ENCODE measurements at places on chromosomes 16 and 17.

DNA sequence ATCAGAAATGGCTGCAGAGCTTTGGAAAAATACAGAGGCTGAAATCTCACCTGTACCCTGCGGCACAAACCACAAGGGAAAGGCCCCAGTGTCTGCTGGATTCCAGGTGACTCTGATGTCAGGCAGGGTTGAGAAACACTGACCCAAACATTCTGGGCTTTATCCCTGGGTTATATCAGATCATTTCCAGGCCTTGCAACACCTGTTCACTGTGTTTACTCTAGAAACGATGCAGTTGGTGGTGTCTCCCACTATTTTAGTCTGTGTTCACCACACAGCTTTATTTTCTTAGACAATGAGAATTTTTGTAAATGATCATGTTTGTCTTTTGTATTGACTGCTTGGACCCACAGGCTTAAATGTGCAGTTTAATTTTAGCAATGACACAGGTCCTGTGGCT, 151.5 kb upstream of the SDK2 start:
- no peak for DNase-seq

DNA sequence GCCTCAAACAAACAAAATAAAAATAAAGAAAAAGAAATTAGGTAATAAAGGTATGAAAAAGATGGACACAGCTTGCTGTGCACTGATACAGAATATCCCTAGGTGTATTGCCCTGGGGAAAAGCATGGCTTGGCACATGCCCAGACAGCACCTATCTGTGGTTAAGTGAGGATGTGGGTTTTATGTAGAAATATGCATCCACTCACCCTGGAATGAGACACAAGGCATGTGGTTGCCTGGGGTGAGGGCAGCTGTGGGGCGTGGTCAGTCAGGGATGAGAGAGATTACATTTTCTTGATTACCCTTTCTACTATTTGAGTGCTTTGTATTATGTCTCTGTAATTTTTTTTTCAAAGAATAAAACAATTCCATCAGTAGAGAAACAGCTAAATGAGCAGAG, 6.9 kb downstream of the PLLP start:
- no peak for DNase-seq

GRCh38 chr17:57485566-57485865, 229.2 kb downstream of the MSI2 start:
- DNase-seq, result no peak

DNA sequence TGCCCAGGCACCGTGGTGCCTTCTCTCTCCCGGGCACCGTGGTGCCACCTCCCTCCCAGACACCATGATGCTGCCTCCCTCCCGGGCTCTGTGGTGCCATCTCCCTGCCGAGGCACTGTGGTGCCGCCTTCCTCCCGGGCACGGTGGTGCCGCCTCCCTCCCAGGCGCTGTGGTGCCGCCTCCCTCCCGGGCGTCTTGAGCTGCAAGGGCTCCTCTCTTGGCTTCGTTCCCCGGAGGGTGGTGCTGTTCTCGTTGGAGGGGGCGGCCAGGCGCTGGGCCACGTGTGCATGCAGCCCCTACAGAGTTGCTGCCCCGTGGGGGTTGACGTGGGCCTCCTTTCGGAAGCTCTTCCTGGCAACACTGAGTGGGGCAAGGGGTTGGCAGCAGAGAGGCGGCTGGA, 8.2 kb downstream of the CENPX start:
- no peak for DNase-seq

GRCh38 chr16:48047720-48048119, 108.1 kb downstream of the ABCC12 start:
- DNase-seq, result no peak

DNA sequence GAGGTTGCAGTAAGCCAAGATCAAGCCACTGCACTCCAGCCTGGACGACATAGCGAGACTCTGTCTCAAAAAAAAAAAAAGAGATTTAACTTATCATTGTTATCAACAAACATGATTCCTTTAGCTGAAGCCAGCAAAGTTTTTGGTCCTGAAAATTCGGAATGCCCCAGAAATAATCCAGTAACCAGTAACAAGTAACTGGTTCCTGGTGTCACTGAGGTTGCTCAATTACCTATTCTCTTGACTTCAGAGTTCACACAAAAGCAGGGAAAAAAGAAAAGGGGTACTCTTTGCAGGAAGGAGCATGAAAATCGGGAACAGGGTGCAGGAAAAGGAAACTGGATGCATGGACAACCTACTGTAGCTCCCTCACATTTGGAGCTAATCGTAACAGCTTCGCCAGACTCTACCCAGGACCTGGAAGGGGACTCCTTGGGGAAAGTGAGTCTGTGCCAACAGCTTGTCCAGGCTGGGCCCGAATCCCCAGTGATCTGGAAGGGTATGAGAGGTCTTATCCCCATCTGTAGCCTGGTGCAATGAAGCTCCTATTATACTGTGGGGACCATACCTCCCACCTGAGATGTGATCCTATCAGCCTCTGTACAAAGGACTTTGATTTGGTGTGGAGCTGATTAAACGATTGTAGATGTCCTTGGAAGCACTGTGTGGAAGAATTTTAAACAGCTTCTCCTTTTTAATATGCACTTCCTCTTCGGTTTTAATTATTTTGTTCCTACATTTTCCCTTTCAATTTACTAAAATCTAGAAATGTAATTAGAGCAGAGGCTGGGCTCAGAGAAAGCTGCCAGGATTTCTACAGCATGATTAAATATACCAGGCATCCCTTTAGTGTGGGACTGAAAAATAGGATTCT, 3.4 kb upstream of the SPOP start:
- DNase-seq, result no peak

GRCh38 chr17:13353590-13353989, 248.1 kb downstream of the HS3ST3A1 start:
- DNase-seq, result no peak

DNA sequence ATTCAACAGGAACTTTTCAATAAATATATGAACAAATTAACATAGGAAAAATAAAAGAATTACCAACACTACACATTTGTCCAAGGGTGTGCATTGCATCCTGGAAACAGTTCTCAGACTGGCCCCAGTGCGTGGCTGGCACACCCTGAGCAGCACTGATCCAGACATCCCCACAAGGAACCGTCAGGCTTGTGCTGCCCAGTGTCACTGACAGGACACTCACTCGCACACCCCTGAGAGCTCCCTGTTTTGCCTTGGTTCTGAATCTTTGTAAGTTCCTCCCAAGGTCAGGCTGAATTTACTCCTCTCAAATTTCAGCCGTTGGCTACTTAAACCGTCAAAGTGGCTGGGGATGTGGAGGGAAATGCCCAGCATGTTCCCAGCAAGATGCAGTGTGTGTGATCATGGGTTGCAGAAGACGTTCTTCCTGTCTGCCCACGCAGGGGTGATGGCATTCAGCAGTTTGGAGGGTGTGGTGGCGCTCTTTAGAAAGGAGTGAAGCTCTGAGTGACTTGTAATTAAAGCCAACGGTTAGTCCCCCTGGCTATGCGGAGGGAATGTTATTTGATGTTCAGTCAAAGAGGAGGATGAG, 1.7 kb downstream of the MT2A start:
- peak; percentile 63 for DNase-seq

DNA sequence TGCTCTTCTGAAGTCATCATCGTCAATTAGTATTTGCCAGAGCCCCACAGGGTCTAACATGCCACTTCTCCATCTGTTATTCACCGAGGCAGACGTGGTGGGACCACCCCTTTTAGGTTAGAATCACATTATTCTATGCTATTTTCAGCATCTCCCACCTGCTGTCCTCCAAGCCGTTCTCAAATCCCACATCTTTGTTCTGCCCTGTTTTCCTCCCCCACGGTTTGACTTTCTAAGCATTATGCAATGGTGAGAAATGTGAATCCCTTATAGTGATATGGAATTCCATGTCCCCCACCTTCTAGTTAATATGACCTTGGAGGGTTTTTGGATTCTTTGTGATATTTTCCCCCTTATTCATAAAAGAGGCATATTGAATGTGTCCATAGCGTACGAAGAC, 634.1 kb upstream of the RBFOX1 start:
- no peak for DNase-seq

GRCh38 chr17:80969030-80969673, 22.5 kb upstream of the CHMP6 start:
- DNase-seq, result no peak

- DNase-seq, result no peak
These were observed 101.4 kb upstream of the CLEC3A start for GRCh38 chr16:77920984-77921383.

- DNase-seq, result no peak
These were observed 21.6 kb upstream of the MED9 start for GRCh38 chr17:17455173-17455572.

- DNase-seq, result no peak
These were observed 252.0 kb downstream of the UTP18 start for GRCh38 chr17:51512220-51512907.

- DNase-seq, result no peak
These were observed 76.8 kb downstream of the SEC14L1 start for GRCh38 chr17:77217566-77217965.

DNA sequence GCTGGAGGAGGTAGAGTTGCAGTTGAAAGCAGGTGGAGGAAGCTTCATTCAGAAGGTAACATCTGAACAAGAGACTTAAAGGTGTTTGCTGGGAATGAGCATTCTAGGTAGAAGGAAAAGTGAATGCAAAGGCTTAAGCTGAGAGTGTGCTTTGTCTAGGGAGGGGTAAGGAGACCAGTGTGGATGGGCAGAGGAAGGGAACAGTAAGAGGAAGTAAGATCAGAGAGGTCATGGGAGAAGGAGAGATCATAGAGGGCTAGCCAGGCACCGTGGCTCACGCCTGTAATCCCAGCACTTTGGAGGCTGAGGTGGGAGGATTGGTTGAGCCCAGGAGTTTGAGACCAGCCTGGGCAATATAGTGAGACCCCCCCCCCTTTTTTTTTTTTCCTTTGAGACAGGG, 3.3 kb downstream of the STX4 start:
- DNase-seq, result no peak

- DNase-seq, result no peak
These were observed 9.9 kb upstream of the MVD start for GRCh38 chr16:88672776-88673175.

DNA sequence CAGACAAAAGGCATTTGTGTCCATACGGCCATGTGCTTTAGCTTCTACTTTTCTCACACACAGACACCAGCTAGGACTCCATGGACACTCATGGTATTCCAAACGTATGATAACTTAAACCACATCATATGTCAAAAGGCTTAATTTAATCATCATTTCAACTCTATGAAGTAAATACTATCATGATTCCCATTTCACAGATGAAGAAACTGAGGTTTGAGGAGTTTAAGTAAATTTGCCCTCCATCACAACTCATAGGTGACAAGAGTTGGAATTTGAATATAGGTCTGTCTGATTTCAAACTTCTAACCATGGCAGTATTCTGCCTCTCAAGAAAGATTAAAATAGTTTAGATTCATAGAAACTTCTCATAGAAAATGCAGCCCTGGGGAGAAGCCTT, 43.8 kb downstream of the CMC2 start:
- no peak for DNase-seq

- no peak for DNase-seq
These were observed 8.3 kb downstream of the ZNF629 start for GRCh38 chr16:30778549-30779244.
